NCI-H1092 (cell line): ENCODE measurements at places on chromosomes 16 and 17.

DNA sequence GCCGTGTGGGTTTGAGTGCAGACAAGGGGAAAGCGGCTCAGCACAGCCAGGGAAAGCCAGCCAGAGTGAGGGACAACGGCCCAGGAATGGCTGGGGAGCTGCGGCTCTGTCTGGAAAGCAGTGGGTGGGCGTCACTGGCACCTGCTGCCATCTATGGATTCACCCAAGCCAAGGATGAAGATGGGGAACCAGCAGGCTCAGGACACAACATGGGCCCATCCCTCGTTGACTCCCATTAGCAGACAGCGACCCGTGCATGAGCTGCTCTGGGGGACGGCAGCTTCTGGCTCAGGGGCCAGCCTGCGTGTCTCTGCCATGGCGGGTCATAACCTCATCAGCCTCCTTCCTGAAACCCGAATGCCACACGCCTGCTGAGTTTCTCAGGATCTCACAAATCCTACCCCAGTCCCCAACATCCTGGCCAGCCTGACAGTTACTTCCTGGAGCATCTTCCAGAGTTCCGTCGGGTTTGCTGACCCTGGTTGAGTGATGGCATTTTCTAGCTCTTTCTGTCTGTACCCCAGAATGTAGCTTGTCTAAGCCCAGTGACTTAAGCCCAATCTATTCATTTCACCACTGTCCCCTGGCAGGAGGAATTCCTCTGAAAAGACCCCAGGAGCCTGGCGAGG lies 50.7 kb downstream of the SLC7A5 start:
- no peak for DNase-seq

DNA sequence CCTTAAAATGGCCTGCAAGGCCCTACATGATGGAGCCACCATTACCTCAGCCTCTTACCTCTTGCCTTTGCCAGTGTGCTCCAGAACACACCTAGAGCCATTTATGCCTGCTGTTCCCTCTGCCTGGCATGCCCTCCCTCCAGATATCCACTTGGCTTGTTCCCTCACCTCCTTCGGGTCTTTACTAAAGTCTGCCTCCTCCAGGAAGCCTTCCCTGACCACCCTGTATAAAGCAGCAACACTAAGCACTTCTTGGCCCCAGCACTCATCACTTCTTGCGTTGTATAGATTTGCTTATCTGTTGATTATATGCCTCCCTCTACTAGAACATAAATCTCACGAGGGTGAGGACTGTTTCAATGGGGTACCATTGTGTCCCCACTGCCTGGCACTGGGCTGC lies 25.3 kb downstream of the ANKRD40 start:
- no peak for DNase-seq

- DNase-seq: no peak
These were observed 2.8 kb downstream of the RAD51D start for GRCh38 chr17:35116845-35117244.

- DNase-seq: no peak
These were observed 10.3 kb downstream of the CNTNAP4 start for GRCh38 chr16:76287466-76287865.

DNA sequence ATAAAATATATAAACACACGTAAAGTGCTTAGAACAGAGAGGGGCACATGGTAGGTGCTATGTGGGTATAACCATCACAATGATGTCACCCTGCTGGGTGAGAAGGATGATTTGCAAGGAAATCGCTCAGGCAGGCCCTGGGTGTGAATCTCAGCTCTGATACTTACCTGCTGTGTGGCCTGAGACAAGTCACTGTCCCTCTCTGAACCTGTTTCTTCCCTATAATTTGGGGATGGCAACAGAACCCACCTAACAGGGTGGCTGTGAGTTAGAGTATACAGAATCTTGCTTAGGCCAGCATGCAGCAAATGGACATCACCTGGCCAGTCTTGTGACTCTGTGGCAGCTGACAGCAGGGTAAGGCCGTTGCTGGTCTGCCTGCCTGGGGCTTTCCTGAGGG lies 36.6 kb upstream of the ALKBH5 start:
- no peak for DNase-seq

- peak; percentile 72 for DNase-seq
These were observed 1.5 kb downstream of the CYBA start for GRCh38 chr16:88649195-88649923.

- no peak for DNase-seq
These were observed at the start of gene FOXF1 for GRCh38 chr16:86510465-86511261. Gene FOXF1, plus strand, starts transcription at chr16:86510527. Its CDS starts 43 bp downstream, at chr16:86510570.
